Naive thymus-derived CD8-positive, alpha-beta T cell (primary cell): ENCODE measurements at places on chromosomes 7 and 10. TPM values are rescaled to one million over a fixed set of nuclear protein-coding genes. Genes with fewer than 3 reads are reported as not detected.

- DNase-seq = no peak
Measured at GRCh38 chr7:131424219-131424822, 96.6 kb downstream of the MKLN1 start.

- no peak for DNase-seq
Measured at GRCh38 chr10:126264102-126265018, 123.9 kb downstream of the ADAM12 start.

DNA sequence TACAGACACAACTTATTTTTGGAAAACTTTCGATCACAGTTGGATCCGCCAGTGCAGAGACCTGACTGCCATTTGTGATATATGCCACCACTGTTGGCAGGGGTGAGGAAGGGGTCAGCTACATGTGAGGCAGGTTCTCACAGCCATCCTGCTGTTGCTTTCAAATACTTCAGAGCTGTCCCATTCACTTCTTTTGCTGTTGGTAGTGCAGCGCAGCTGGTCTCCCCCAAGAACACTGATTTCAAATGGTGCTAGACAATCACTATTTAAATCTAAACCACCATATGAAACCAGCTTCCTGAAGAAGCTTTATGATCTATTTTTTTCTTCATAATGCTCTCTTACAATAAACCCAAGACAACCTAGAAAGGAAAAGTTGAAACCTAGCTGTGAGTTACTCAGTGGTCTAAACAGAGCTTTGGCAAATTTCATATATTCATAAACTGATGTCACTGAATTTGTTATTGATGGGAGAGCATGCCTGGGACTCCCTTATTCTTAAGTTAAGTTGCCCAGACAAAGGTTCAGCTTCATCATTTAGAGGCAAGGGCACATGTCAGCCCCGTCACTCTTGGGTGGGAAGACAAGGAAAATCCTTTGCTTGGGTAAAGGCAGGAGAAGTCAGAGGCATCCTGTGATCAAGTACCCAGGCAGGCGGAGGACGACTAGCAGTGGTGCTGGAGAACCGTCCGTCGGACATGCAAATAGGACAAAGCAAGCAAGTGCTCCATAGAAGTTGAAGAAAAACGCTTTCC lies 143.4 kb upstream of the KLF14 start:
- peak; percentile 27 for DNase-seq

GRCh38 chr10:5581670-5582566 lies 57.2 kb downstream of the CALML3 start:
- DNase-seq = no peak

DNA sequence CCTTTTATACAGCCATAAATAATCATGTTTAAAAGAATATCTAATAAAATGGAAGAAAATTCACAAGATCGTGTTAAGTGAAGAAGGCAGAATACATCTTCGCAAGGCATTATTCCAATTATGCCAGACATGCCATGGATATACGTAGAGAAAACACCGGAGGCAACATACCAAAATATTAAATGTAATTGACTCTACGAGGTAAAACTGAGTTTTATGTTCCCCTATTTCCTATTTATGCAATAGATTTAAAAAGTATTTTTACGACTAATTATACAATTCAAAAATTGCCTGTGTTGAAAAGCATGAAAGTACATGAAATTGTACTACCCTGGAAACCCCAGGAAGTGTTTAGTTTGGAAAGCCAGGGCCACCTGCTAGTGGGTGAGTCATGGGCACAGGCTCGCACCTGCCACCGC lies 936 bp upstream of the REPIN1 start:
- DNase-seq = no peak

- DNase-seq = no peak
Measured at GRCh38 chr7:150737265-150738055, at the start of gene GIMAP5. Gene GIMAP5 (plus strand): TSS chr7:150737418. CDS start chr7:150740885, 3,467 bp downstream.

- no peak for DNase-seq
Measured at GRCh38 chr10:12333380-12334185, 15.8 kb upstream of the CAMK1D start.

The VIPR2 gene
- total RNA-seq = 0.26 TPM

The FAM237B gene
- total RNA-seq = not detected

DNA sequence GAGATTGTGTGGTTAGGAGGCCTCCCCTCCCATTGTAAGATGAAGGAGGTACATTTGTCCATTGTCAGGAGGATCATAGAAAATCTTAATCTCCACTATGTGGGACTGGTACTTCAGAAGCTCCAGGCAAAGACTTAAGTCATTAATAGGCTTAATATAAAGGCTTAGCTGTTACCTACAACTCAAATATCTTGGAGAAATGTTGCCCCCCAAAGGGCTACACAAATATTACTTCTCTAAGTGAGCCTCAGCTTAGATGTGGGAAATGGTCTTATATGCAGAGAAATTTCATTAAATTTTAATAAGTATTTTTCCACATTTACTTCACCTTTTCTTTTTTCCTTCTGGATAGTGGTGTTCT lies 27.2 kb downstream of the TAS2R41 start:
- no peak for DNase-seq

DNA sequence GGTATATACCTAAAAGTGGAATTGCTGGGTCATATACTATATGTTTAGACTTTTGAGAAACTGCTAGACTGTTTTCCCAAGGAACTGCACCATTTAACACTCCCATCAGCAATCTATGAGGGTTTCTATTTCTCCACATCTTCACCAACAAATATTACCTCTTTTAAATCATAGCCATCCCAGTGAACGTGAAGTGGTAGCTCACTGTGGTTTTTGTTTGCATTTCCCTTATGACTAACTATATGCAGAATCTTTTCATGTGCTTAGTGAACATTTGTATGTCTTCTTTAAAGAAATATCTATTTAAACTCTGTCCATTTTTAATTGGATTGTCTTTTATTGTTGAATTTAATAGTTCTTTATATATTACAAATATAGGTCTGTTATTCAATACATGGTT lies 115.8 kb upstream of the SEC61G start:
- no peak for DNase-seq

- no peak for DNase-seq
Measured at GRCh38 chr10:119197921-119198320, 9.4 kb upstream of the GRK5 start.

DNA sequence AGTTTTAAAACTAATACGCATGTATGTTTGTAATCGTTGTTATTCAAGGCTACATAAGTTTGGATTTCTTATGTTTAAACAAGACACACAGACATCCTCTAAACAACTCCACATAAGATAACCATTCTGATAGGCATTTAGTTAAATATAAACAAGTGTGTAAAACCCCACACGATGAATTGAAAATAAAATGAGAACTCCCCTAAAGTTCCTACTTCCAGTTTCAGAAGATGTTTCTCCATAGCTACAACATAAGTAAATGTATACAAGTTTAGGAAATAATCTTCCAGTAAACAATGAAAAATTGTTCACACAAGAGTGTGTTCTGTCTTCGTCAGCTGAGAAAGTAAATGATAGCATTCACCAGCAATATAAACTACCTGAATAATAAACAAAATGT lies 246.8 kb downstream of the RNLS start:
- no peak for DNase-seq

GRCh38 chr10:93299606-93300287 lies 182.4 kb downstream of the MYOF start:
- no peak for DNase-seq

- DNase-seq = no peak
Measured at GRCh38 chr10:76336213-76336963, 905.0 kb downstream of the LRMDA start.

The KIAA1217 gene
- total RNA-seq = not detected

- no peak for DNase-seq
Measured at GRCh38 chr10:32253276-32253675, 93.7 kb downstream of the EPC1 start.

- no peak for DNase-seq
Measured at GRCh38 chr10:84012831-84013458, 126.4 kb upstream of the GHITM start.

The TAS2R39 gene
- not detected for total RNA-seq

DNA sequence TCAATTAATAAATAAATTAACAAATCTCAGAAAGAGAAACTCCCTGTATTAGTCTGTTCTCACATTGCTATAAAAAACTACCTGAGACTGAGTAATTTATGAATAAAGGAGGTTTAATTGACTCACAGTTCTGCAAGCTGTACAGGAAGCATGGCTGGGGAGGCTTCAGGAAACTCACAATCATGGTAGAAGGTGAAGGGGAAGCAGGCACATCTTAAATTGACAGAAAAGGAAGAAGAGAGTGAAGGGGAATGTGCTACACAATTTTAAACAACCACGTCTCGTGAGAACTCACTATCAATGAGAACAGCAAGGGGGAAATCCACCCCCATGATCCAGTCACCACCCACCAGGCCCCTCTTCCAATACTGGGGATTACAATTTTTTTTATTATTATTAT lies 358.3 kb upstream of the KIAA1217 start:
- DNase-seq = no peak

DNA sequence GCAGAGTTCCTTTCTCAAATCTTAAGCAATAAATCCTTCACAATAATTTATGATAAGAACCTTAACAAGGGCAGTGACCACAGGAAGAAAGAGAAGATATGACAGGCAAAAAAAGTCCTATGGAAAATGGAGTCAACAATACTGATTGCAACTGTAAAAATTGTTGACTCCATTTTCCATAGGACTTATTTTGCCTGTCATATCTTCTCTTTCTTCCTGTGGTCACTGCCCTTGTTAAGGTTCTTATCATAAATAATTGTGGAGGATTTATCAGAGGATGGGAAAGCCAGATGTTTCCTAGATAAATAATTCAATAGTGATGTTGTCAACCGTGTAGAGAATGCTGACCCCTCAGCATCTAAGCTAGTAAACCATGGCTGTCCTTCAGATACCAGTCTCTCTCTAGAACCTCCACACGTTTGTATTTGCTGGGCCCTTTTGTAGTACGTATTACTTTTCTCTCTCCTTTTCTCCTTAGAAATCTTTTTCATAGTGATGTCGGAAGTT lies 172.6 kb upstream of the BET1 start:
- no peak for DNase-seq

DNA sequence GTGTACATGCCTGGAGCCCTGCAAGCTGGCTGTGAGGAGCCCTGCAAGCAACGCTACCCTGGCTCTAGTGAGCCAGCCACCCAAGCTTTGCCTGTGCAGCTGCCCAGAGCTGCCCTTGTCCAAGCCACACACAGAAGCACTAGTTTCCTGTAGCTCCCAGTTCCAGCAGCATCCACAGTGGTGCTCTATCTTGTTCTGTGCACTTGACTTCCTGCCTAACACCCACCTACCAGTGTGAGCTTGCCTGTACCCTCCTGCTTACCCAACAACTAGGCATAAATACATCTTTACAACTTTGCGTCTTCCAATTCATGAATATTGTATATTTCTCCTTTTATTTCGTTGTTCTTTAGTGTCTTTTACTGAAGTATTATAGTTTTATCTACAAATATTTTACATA lies 32.2 kb upstream of the ZNF518A start:
- DNase-seq = no peak

The TBXAS1 gene
- total RNA-seq = 2.7 TPM

The ZNF503 gene
- 0.11 TPM for total RNA-seq

The AKR1D1 gene
- not detected for total RNA-seq

GRCh38 chr7:77684030-77684429 lies 12.2 kb upstream of the RSBN1L start:
- DNase-seq = no peak

GRCh38 chr10:93224005-93224779 lies 150.5 kb downstream of the CYP26A1 start:
- DNase-seq = no peak

DNA sequence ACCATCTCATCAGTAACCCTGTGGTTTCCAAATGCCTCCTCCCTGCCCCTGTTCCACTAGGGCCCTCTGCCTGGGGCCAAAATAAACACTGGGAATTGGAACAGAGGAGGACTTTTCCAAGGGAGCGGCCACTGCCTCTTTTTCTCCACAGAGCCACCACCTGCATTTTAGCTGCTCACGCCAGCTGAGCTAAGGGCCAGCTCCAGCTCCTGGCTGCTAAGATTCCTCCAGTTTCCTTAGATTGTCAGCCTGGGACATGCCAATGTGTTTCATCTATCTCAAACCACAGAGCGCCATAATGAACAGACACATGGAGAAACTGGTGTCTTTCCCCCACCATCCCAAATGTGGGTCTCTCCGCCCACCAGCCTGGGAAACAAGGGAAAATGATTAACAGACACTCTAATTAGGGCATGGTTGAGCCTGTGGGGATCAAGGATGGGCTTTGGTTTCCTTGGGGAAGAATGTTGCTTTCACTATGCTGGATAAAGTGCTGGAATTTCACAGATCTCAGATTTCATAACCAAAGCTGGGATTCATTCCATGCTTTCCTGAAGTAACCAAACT lies 52.2 kb downstream of the ASB13 start:
- DNase-seq = no peak

The CALML5 gene
- total RNA-seq = not detected

The PTPRN2 gene
- total RNA-seq = 0.78 TPM

The ARHGAP12 gene
- total RNA-seq = 33.8 TPM

The UCMA gene
- not detected for total RNA-seq

GRCh38 chr10:68049289-68050078 lies 25.6 kb downstream of the HERC4 start:
- no peak for DNase-seq

DNA sequence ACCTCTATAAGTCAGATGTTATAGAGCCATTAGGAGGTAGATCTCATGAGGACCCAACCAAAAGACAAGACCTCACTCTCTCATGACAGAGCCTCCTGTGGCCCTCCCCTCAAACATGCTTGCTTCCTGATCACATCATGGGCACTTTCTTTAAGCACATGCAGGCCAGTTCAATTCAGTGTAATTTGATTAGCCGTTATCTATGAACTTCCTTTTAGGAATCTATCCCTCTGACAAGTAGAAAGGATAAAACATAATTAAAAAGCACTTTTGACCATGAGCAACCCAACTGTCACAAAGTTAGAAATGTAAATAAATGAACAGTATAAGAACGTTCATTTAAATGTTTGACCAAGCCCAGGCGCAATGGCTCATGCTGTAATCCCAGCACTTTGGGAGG lies 27.7 kb upstream of the TMEM254 start:
- DNase-seq = no peak

- DNase-seq = no peak
Measured at GRCh38 chr10:14384116-14384730, 53.5 kb upstream of the FRMD4A start.
